ENCODE measurements at places on chromosomes 12 and 14.

DNA sequence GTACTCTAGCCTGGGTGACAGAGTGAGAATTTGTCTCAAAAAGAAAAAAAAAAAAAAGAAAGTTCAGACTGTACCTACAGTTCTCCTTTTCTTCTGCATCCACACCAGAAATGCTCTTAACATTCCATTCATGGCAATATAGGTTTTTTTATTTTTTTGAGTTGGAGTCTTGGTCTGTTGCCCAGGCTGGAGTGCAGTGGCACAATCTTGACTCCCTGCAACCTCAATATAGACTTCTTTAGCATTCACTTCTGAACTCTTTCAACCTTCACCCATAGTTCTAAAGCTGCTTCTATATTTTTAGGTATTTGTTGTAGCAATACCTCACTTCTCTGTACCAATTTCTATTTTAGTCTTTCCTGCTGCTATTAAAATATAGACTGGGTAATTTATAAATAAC, 1095.7 kb downstream of the FLRT2 start:
- no peak for DNase-seq

DNA sequence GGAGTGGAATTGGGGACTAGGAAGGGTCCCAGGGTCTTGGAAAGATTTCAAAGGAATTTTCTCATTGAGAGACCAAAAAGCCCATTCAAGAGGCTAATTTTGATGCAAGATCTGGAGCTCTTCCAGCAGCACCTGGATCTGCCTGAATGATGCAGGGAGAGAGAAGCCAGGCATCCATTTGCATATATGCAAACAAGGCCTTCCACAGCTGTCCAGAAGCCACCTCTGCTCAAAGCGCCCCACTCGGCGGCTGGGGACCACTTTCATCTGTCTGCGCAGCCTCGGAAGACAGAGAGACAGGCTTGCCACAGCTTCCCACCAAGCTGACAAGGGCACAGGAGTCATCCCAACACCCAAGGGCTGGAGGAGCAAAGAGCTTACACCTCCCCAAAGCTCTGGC, 295.6 kb downstream of the DPF3 start:
- DNase-seq: no peak

GRCh38 chr14:93014058-93015023, 91.4 kb downstream of the CHGA start:
- no peak for DNase-seq

GRCh38 chr12:27807063-27807703, 27.1 kb upstream of the MANSC4 start:
- peak; percentile 15 for DNase-seq

DNA sequence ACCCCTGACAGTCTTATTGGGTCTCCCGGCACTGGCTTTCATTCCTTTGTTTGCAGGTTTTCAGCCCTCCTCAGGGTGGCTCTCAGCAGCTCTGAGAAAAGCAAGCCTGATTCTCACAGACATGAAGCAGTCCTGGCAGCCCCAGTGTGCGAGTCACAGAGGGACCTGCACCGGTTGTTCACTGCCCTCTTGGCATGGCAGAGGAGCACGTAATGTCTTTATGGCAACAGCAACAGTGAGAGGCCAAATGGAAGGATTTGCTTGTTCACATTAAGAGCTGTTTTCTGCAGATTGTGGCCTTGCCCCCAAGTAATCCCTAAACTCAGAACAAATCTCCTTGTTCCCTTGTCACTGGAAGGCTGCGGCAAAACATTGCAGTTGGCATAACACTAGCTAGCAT, 3.4 kb downstream of the KCNA5 start:
- no peak for DNase-seq

DNA sequence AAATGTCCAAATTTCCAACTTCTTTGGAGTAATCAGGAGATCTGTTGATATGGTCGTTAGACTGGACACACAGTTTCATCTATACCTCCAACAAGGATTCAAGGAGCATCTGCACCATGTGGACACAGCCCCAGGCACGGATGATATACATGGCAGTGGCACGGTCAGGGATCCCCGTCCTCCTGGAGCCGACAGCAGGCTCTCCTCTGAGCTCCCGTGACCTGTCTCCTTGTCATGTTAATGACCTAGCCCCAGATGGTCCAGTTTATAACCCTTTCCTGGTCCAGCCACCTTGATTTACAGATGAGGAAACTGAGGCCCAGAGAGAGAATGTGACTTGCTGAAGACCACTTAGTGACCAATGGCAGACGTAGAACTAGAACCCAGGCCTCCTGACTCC, 16.5 kb upstream of the SERPINA4 start:
- no peak for DNase-seq

DNA sequence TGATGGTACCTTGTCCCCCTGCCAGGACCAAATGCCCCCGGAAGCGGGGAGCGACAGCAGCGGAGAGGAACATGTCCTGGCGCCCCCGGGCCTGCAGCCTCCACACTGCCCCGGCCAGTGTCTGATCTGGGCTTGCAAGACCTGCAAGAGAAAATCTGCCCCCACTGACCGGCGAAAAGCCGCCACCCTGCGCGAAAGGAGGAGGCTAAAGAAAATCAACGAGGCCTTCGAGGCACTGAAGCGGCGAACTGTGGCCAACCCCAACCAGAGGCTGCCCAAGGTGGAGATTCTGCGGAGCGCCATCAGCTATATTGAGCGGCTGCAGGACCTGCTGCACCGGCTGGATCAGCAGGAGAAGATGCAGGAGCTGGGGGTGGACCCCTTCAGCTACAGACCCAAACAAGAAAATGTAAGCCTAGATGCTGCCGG, 410 bp downstream of the MYF6 start:
- DNase-seq: no peak

DNA sequence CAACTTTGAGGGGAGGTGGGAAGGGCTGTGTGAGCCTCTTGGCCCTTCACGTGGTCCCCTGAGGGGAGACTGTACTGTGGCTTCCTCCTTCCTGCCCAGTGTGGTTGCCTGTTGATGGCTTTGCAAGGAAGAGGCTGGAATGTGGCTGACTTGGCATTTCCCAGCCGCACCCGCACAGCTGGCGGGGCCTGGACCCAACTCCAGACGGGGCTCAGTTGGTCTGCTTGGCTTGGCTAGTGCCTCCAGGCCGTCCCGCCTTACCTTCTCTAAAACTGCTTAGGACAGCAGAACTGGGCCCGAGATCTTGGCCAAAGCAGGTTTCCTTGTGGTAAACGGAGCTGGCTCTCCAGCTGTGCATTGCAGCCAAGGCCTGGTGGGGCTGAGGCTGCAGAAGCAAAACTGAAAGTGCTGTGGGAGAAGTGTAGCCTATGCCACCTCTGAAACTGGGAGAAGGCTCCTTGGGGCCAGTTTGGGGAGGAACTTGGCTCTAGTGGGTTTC, 139.5 kb downstream of the SMOC1 start:
- no peak for DNase-seq

DNA sequence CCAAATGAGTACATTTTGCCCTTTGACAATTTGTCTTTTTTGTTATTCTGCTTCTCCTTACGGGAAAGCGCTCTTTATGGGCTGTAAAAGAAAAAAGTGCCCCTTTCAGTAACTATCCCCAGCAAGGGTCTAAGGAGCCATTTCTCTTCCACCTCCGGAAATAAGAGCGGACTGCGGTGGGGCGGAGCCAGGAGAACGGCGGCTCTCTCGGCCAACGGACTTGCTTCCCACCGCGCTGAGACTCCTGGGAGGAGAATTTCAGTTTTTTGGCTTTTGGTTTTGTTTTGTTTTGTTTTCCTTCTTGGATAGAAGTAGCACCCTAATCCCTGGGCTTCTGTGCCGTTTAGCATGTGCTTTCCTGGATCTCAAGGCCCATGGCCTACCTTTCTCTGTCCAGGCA, 43.5 kb downstream of the ZNF641 start:
- DNase-seq: no peak

DNA sequence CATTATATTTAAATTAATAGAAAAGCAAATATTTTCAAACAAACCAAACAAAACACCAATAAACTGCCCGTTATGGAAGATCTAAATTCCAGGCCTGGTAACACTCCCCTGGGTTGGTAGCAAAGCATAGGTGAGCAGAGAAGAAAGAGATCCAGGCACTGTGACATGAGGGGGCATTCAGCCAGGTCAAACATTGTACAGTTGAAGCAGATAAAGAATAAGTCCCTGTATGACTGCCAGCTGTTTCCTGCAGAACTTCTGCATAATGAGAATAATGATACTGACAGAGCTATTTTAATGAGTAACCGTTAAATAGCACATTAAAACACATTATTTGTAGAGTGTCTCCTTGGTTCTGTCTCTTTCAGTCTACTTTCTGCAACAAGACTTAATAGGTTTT, 35.4 kb downstream of the SLC38A1 start:
- no peak for DNase-seq

DNA sequence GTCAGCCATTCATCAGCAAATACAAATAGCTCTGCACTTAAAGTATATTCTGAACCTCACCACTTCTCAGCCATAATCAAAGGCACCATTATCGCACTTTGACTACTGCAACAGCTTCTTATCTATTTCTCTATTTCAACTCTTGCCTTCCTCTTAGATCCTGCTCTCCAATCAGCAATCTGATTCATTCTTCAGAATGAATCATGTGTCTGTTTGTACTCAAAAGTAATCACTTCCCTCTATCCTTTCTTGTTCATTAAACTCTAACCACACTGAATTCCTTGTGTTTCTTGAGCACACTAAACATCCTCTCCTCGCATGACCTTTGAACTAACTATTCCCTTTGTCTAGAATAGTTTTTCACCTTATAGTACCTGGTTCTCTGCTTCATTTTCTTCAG, 12.8 kb upstream of the OR4E1 start:
- no peak for DNase-seq

DNA sequence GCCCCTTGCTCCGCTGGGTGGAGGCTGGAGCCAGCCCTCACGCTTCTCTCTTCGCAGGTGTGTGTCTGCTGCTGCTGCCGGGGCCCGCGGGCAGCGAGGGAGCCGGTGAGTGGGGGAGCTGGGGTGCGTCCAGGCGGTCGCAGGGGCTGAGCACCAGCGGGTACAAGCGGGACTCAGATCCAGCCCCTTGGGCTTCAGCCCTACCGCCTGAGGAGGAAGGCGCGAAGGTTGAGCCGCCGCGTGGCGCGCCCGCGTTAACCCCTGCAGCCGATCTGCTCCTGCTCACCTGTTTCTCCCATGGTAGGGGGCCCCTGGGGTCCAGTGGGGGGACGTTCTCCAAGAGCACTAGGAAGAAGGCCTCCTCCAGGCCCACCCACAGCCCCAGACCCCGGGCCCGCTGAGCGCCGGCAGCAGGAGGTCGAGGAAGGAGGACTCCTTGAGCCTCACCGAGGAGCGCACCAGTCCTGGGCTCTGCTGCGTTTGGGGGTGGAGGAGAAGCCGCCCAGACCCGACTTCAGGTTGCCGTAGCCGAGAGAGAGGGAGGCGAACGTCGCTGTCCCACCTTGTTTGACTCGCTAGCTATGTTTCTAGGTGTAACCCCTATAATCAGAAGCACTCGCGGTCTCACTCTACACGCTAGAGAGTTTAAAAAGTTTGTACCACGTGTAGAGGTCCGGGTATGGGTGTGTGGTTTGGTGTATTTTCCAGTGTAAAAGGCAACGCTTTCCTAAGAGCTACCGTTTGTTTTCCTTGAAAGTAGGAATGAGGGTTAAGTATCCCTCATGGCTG, 834 bp downstream of the COCH start:
- no peak for DNase-seq

DNA sequence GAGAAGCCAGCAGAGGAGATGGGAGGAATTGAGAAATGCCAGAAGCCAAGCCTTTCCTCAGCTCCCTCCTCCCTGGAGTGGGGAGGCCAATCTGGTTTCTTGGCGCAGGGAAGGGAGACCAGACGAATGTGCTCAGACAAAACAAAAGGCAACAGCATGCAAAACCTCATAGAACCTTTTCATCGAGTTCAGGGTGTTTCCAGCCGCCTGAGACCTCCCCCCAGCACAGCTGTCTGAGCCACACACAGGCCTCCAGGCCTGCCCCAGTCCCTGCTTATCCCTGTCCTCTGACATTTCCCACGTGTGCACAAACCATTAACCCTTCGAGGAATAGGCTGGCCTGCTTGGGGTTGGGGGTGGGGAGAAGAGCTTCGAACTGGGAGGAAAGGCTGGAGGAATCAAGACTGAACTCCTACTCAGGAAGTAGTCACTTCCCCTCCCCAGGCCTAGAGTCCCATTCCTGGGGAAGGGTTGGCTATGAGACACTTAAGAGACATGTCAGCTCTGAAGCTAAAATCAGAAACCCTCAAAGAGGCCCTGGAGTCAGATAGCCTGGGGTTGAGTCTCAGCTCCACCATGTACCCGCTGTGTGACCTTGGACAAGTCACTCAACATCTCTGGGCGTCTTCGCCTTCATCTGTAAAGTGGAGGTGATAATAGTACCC, 10.7 kb downstream of the TBX3 start:
- no peak for DNase-seq

DNA sequence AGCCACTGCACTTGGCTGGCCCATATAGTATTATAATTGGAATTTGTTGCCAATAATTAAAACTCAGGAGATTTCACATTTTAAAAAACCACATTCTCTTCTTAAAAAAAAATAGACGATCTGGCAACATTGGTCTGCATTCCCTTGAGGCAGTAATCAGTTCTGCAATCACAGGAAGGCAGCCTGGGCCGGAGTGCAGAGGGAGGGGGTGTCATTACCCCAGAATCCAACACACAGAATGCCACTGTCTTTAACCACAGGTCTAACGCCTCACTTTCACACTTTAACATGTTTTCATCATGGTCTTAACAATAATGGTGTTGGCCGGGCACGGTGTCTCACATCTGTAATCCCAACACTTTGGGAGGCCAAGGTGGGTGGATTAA, 100.1 kb downstream of the SCARB1 start:
- DNase-seq: no peak

DNA sequence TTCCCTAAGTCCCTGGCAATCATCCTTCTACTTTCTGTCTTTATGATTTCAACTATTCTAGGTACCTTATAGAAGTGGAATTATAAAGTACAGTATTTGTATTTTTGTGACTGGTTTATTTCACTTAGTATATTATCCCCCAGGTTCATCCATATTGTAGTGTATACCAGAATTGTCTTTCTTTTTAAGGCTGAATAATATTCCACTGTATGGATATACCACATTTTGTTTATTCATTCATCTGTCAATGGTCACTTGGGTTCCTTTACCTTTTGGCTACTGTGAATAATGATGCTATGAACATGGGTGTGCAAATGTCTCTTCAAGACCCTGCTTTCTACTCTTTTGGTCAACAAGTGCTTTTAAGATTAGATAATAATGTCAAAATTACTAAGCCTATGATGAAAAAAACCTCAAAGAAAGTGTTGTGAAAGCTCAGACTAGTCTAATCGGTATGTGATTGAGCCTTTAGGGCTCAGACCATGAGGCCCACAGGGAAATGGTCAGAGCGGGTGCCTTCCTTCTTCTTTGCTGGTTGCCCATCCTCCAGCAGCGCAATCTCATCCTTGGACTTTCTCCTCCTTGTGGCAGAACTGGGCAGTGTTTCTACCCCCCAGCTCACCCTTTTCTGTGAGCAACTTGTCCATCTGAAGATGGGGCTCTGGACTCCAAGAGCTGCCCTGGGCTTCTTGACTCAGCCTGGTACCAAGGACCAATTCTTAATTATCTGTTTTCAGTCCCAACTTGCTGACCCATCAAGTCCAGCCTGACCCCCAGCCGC, 105.4 kb downstream of the TTC8 start:
- DNase-seq: no peak

DNA sequence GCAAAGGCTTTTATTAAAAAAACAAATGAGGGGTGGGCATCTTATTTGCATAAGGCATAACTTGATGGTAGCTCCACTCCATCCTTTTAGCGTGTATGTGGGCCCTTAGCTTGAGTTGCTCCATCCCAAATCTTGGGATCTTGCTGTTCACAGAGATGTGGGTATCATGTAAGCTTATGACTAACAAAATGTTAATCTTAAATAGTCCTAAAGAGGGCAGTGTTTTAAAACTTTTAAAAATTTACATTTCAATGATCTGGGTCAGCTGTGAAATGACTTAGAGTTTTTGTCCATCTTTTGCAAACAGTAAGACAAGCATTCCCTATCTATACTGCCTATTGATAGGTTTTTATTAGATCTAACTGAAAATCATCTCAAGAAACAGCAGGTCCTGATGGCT, 86.0 kb downstream of the SLCO1A2 start:
- DNase-seq: no peak

Data from stimulated activated CD8-positive, alpha-beta memory T cell treated with anti-CD3 and anti-CD28 coated beads, Interleukin-15, amount 100 ng/mL, for 48 hours (primary cell).